CD4-positive, alpha-beta T cell treated with Interleukin-17A for 4 hours (primary cell): ENCODE measurements at places on chromosomes 2 and 18.
A peak's percentile ranks its signal among the peaks of the same experiment; 100 is the strongest.

DNA sequence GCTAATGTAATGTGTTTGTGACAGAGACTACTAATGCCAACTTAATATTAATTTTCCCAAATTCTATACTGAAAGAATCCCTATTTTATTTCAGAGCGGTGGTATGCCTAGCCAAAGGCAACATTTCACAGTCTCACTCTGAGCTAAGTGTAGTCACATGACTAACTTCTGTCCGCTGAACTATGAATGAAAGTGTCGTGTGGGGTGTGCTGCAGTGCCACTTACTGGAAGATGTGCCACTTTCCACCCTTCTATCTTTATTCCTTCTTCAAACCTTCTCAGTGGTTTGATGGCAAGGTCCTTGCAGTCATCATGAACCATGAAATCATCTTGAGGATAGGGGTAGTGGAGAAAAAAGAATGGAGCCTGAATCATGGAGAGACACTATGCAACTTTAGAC, 47.3 kb upstream of the C1D start:
- DNase-seq, result no peak

GRCh38 chr2:239190921-239191885, 209.6 kb downstream of the HDAC4 start:
- DNase-seq, result no peak

GRCh38 chr2:47405757-47406156, 2.8 kb downstream of the MSH2 start:
- DNase-seq, result no peak

DNA sequence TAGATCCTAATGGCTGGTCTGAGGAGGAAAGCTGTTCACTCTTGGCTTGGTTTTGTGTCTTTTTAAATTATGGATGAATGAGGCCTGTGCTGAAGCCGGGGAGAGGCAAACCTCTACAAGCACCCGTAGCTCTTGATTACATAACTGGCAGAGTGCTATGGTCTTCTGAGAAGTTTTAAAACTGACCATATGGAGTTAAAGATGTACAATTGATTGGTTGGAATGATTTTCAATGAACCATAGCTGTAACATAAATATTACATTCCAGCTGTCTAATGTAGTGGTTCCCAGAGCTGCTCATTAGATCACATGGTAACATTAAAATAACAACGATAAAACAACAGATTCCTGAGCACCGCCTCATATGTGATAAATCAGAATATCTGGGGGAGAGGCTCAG, 71.1 kb upstream of the MAP4K3 start:
- DNase-seq, result no peak

DNA sequence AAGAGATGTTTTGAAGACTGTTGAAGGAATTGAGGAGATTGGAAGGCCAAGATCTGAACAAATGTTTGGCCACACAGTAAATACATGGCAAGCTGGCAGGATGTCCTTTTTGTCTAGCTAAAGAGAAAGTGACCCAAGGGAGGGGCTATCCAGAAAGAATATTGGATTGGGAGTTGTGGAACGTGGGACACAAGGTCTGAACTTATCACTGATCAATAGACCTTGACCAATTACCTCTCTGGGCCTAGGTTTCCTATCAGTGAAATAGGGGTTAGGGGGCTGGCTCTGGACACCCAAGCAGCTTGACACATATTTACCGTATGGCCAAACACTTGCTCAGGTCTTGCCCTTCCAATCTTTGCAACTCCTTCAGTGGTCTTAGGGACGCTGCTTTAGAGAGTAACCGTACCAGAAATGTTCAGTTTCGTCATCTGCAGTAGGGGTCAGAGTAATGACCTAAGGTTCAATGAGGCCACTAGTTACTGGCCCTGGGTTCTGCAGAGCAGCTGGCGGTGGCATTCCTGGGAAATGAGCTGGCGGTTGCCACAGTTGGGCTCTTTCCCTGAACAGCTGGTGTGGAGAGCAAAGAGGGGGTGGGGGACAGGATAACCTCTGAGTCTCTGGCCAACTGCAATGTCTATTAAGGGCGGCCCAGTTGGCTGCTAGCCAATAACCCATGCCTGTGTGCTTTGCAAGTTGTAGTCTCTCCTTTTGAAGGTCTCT, 70.1 kb upstream of the STPG4 start:
- no peak for DNase-seq

DNA sequence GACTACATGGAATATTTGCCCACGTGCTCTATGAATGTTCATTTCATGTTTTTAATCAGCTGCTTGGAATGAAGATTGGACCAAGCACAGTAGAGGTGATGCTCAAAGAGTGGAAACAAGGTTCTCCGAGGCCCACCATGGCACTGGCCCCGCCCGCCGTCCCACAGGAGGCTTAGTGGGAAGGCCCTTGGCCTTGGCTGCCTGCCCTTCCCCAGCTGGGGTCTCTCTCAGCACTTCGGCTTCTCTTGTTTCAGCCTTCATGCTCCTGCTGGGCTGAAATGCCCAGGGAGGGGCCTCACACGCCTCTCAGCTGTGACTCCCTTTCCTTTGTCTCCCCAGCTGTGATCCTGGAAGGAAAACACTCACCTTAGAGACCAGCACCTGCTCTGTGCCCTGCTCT, 833.2 kb downstream of the GALR1 start:
- DNase-seq, result no peak

DNA sequence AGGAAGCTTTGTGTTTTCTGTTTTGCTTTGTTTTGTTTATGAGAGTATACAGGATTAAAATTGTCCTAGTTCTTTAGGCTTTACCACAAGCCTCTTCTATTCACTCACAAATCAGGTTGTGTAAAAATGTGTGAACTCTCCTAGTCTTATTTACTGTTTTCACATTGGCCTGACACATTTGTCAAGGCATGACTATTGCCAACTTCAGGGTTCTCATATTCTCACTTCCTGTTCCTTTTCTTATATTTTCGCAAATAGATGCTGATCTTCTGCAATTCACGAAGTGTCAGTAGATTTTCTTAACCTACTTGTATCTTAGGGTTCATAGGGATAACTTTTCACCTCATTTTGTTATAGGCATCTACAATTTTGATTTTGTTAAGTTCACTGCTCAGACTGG, 67.1 kb downstream of the CCDC102B start:
- no peak for DNase-seq

DNA sequence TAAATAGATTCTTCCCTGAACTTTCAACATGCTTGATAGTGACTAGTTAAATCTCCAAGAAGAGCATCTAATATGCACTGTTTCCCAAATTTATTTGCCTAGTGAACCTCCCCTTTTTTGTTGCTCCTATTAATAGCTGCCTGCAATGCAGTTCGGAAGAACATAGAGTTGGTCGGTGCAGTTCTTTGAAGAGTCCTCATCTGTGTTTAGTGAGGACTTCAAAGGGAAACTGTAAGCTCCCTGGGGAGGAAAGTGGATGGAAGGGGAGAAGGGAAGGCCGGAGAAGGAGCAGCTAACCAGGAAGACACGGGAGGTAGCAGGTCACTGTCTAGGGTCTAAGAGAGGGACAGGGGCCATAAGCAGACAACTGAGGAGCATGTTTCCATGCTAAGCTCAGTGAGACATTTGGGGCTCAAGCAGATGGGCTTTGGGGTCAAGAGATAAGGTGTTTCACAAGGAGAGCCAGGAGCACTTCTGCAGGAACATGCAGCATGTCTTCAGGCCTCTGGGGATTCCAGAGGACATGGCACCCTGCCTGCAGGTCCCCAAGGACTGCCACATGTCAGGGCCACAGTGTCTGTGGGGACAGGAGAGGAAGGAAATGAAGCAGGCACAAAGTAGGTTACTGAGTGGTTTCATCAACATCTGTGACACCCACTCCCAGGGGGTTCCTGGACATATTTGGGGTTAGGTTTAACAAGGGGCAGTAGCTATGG, 48.7 kb upstream of the ANXA4 start:
- DNase-seq, result peak; percentile 58

DNA sequence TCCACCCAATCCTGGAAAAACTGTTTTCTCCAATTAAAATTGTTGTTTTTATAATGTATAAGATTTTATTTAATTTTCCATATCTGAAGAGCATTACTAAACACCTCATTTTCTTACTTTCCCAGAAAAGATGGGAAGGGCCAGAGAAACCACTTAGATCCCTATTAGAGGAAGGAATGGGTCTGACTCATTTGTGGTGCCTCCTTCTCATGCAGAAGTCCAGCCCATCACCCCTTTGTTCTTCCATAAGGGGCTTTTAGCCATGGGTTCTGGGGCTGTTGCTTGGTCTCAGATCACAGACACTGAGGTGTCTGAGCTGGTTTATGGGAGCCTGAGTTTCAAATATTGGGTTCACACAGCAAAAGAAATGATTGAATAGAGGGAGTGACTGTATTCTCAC, 152.2 kb downstream of the ESCO1 start:
- no peak for DNase-seq

- DNase-seq, result no peak
These were observed 37.7 kb downstream of the TPO start for GRCh38 chr2:1450915-1451314.

- no peak for DNase-seq
These were observed 592 bp downstream of the PSD4 start for GRCh38 chr2:113174376-113174750.

DNA sequence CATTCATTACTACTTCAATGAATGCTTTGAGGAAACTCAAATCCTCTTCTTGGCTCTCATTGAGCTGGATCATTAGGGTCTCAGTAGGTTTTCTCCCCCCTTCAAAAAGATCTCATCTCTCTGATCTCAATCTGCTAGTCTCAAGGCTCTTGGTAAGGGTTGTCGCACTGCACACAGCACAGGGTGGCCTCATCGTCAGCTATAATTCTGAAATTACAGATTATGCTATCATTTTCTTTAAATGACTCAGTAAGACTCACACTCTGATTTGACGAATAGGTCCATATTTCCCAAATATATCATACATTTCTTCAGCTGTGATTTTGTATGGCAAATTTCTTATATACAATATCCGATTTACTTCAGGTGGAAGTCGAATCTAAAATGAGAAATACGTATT, 2.3 kb downstream of the SF3B6 start:
- DNase-seq, result no peak

- DNase-seq, result no peak
These were observed 42.8 kb downstream of the EEF1B2 start for GRCh38 chr2:206202446-206202845.

GRCh38 chr2:235510318-235510717, 16.5 kb downstream of the AGAP1 start:
- DNase-seq, result no peak

DNA sequence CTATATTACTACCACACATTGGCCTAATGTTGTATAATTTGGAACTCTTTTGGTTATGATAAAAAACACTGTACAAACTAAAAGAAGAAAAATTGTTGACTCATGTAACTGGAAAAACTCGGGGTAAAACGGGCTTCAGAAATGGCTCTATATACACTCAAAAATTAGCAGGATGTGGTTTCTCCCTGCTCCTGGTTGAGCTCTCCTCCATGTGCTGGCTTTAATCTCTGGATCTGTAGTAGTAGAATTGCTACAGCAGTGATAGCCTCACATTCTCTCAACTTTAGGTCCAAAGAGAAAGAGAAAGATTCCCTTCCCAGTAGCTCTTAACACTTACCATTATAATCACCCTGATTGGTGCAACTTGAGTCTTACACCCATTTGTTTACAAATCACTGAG, 274.9 kb upstream of the GALNT5 start:
- no peak for DNase-seq

- no peak for DNase-seq
These were observed 15.3 kb upstream of the CIDEA start for GRCh38 chr18:12238826-12239225.
